ENCODE measurements at places on chromosomes 16 and 17.

DNA sequence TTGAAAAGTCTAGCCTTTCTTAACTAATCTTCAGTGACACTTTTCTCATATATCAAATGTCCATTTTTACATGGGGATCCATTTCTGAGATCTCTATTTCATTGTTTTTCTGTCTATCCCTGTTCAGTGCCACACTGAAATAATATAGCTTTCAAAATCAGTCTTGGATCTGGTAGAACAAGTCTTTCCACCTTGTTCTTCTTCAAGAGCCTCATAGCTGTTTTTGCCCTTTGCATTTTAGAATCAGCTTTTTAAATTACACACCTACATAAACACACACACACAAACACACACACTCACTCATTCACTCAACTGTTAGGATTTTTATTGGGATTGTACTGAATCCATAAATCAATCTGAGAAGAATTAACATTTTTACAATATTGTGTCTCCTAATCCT, 19.2 kb downstream of the GSDMB start:
- DNase-seq = no peak

- DNase-seq = no peak
Measured at GRCh38 chr16:4293822-4294457, 21.1 kb upstream of the TFAP4 start.

- no peak for DNase-seq
Measured at GRCh38 chr16:269061-269796, 6.5 kb downstream of the RGS11 start.

DNA sequence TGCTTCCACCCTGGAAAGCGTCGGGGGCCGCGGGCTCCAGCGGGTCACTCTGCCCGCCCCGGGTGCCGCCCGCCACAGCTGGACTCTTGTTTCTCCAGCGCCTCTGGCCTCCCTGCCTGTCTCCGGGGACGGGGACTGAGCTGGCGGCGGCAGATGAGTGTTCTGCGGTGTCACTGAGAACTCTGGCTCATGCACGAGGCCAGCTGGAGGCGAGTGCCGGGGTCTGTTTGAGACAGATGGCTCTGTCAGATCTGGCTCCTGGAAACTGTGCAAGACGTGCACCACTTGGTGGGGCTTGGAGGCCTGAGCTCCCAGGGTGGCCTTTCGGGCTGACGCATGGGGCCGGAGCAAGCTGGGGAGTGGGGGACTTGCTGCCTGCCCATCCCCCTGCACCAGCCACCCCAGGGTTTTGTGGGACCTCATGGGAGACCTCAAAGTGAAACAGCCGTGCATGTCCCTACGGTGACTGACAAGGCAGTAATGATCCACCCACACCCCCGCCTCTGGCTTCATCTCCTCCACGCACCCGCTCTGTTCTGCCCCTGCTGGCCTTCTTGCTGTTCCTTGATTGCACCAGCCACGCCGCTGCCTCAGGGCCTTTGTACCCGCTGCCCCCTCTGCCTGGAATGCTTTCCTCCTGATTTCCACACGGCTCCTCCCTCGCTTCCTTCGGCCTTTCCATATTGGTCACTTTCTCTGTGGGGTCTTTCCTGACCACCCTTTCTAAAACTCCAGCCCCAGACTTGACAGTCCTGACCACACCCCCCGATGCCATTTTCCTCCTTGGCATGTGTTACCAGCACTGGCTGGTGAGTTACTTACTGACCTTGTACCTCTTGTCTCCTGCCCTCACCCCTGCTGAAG, 174.9 kb upstream of the CIBAR2 start:
- DNase-seq = no peak

DNA sequence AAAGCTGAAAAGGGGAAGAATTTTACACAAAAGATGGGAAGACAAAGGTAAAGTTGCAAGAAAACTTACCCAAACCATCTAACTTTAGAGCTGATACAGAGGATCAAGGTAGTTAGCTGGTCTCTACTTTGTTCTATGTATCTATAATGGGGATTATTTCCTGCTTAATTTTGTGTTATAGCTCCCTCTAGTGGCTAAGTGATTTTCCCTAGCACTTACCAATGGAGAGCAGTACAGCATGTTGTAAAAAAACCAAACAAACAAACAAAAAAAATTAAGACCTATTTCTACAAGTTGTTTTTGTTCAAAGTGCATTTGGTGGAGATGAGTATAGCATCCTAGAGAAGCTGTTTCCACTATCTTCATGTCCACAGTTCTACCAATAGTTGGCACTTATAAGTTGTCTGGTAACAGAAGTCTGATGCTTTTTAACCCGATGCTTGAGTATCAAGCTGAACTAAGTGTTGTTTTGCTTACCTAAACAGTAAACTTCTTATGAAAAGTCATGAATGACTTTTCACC, 7.5 kb downstream of the SRSF1 start:
- no peak for DNase-seq

DNA sequence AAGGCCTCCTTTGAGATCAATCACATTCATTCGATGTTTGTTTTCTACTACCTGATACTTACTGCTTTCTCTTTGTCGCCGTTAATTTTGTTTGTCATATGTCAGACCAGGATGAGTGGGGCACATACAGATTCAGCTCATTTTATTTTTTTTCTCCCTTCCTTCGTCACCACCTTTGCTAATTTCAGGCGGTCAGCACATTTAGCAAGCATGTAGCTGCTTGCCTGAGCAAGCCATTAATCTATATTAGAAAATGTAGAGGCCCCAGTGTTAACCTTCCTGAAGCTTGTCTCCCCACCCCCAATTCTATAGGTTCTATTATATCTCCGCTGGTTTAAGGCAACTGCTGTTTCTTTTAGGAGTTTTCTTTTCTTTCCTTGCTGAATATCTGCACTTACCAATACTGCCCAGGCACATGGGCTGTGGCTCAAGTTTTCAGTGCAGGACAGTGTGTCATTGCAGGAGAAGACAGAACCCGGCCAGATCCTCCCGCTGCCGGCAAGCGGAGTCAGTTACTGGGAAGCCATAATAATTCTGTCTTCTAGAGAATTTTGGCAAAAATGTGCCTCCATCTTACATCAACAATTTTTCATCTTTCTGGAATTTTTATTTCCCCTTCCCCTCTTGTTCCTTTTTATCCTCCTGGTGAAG, 714.3 kb downstream of the WWOX start:
- DNase-seq = no peak

GRCh38 chr17:68457168-68457538, at the start of gene WIPI1:
Gene WIPI1, minus strand, starts transcription at chr17:68457496. Its CDS starts 75 bp downstream, at chr17:68457421.
- DNase-seq = peak; percentile 30

Data from activated CD4-positive, alpha-beta T cell treated with anti-CD3 and anti-CD28 coated beads, Interleukin-2, amount 50 U/mL, for 24 hours (primary cell).